ENCODE measurements at places on chromosomes 11 and 22. TPM values are rescaled to one million over a fixed set of nuclear protein-coding genes. Genes with fewer than 3 reads are reported as not detected.

- no peak for DNase-seq
Measured at GRCh38 chr11:59025097-59025496, 61.0 kb upstream of the GLYATL1B start.

Gene TSGA10IP
- total RNA-seq: not detected

DNA sequence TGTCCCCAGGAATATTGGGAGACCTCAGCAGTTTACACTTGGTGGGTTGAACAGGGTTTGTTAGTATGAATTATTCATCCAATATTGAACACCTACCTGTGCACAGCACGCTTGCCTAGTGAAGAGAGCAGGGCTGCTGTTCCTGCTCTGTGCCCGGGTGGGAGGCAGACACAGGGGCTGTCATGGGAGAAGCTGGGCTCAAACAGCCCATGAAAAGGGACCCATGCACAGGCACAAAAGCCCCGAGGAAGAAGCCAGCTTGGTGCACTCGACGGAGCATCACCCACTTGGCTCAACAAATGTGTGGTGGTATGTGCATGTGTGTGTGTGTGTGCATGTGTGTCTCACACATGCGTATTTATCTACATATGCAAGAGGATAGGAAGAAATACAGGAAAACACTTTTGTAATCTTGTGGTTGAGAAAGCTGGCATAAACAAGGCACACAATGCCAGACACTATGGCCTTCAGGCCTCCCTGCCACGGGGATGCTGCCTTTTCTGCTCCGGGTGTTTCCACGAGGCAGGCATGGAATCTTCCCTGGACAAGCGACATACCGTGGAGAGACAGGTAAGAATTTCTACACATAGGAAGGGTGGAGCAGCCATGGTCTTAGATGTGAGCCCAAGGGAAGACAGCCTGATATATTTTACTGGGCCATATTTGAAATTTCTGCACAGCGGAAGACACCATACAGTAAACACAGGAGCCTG lies 5.0 kb upstream of the APOBEC3A start:
- DNase-seq: no peak

DNA sequence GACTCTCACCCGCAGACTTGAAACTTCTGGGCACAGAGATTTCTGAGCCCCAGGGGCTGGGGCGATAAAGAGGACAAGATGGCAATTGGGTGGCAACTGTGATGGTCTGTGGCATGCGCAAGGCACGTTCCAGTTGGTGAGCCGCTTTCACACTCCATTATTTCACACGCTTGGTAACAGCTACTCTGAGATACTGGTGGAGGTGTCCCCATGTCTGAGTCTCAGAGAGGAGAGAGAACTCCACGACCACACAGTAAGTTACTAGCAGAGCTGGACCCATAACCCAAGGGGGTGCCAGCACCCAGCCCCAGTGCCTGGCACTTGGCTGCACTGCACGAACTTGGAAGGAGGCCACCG lies 6.0 kb upstream of the KCNJ4 start:
- DNase-seq: no peak

GRCh38 chr11:7501251-7501650 lies 12.5 kb upstream of the PPFIBP2 start:
- DNase-seq: no peak

Gene LSP1
- total RNA-seq: 86.8 TPM

Gene SPTY2D1
- total RNA-seq: 9.4 TPM

GRCh38 chr11:86938900-86939880 lies 16.0 kb downstream of the FZD4 start:
- no peak for DNase-seq

Gene PRR33
- 2.4 TPM for total RNA-seq

GRCh38 chr11:2298795-2299761 lies 2.6 kb downstream of the C11orf21 start:
- no peak for DNase-seq

GRCh38 chr11:111354601-111354891 lies 24.5 kb downstream of the POU2AF1 start:
- DNase-seq: no peak

Gene SLC35C1
- total RNA-seq: 6.7 TPM

Gene SCGB2A2
- total RNA-seq: not detected

- DNase-seq: no peak
Measured at GRCh38 chr11:46565232-46565840, 28.5 kb downstream of the AMBRA1 start.

- DNase-seq: no peak
Measured at GRCh38 chr11:91625495-91625894, 599.1 kb upstream of the FAT3 start.
